ENCODE measurements at places on chromosomes 7 and 10.

GRCh38 chr10:119030421-119031250 lies 1.1 kb downstream of the NANOS1 start:
- peak; percentile 68 for DNase-seq

DNA sequence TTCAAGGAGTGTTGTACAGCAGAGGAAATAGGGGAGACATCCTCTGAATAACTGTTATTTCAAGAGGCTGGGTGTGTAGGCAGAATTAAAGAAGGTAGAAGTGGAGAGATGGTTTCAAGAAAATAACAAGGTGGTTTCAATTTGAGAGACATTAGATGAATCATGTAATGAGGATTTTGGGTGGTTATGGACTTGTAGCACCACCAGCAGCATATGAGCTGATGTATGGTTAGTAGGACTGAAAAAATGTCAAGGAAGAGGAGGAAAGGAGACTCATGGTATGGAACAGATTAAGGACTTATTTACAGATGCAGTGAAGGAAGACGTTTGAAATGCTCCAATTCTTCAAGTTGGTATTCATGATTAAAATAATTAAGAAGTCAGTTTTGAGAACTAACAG lies 166.2 kb downstream of the EXOC4 start:
- no peak for DNase-seq

GRCh38 chr10:75502838-75503237 lies 71.4 kb downstream of the LRMDA start:
- DNase-seq, result no peak

DNA sequence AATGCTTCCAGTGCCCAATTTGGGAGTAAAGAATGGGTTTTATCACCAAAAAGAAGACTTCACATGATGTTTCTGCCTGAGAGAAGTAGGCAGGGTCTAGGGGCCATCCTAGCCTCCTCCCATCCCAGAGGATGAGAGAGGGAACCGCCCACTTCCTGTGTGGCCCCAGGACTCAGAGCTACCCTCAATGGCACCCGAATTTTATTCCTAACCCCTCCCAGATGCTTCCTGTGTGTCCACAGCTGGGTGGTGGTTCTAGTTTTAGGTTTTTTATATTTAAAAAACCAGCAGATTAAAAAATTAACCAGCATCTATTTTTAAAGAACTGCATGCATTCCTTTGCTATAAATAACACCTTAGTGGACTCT lies 583.5 kb downstream of the PTPRN2 start:
- no peak for DNase-seq

DNA sequence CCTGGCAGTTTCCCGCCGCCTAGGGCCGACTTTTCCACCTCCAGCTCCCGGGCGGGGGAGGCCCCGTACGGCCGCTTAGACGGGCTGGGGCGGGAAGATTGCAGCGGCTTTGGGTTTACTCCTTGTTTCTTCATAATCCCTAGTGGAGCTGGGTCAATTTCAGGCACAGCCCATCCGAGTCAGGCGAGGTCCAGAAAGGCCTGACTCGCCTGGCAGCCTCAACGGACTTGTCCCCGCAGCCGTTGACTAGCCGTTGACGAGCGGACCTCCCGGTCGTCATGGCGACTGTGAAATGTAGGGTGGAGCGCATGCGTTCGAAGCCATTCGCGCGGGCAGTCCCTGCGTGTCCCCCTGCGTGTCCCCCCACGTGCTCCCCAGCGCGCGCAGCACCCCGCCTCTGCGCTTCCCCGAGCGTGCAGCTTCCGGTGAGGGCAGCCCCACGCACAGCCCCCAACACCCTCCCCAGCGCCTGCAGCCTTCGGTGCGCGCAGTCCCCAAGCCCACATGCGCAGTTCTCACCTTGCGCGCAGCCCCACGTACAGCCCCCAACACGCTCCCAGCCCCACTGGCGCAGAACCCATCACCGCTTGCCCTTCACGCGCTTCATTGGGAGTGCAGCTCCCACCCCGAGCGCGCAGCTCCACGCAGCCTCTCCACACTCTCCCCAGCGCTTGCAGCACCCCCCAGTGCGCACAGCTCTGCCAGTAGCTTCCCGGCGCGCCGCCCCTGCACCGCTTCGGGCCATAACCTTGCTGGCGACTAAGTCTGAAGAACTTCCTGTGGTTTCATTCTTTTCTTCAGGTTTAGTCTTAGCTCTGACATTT lies 67.8 kb downstream of the TBX20 start:
- DNase-seq, result no peak

DNA sequence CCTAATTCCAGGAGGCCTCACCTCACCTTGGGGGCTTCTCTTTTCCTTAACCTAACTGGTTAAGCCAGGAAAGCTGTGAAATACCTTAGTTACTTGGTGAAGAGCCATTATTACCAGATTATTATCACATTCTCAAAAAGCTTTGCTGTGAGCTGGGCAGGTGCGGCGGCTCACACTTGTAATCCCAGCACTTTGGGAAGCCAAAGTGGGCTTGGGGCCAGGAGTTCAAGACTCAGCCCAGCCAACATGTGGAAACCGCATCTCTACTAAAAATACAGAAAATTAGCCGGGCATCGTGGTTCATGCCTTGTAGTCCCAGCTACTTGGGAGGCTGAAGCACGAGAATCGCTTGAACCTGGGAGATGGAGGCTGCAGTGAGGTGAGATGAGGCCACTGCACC lies 102.4 kb upstream of the KLF6 start:
- no peak for DNase-seq

- DNase-seq, result no peak
Measured at GRCh38 chr7:142185801-142186200, 72.1 kb downstream of the PRSS58 start.
